Stromal cell of bone marrow (primary cell): ENCODE measurements at places on chromosomes 2 and 18.

- DNase-seq = no peak
These were observed 139.7 kb downstream of the FAM161A start for GRCh38 chr2:61714210-61714609.

- peak; percentile 33 for DNase-seq
These were observed 301.3 kb downstream of the ZNF407 start for GRCh38 chr18:74898965-74899364.

- DNase-seq = no peak
These were observed 32.2 kb downstream of the GPR75 start for GRCh38 chr2:53827398-53828175.

DNA sequence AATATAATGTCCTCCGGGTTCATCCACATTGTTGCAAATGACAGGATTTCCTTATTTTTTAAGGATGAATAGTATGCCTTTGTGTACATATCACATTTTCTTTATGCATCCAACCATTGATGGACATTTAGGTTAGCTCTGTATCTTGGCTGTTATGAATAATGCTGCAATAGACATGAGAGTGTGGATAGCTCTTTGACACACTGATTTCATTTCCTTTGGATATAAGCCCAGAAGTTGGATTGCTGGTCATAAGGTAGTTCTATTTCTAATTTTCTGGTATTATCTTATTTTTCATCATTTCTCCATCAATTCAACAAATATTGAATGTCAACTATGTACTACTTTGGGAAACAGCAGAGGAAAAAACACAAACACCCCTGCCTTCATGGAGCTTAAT lies 423.3 kb downstream of the MTX2 start:
- DNase-seq = peak; percentile 10

DNA sequence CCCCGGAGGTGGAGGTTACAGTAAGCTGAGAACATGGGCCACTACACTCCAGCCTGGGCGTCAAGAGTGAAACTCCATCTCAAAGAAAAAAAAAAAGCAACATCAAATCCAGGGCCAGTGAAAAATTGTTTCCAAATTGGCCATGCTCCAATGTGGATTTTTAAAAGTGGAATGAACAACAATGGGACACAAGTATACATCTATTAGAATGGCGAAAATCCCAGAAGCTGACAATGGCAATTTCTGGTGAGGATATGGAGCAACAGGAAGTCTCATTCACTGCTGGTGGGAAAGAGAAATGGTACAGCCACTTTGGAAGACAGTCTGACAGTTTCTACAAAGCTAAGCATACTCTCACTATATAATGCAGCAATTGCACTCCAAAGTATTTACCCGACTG lies 161.4 kb downstream of the UXS1 start:
- no peak for DNase-seq
